ENCODE measurements at places on chromosomes 3 and 15.

- no peak for DNase-seq
Measured at GRCh38 chr3:174945951-174946350, 86.8 kb downstream of the NAALADL2 start.

DNA sequence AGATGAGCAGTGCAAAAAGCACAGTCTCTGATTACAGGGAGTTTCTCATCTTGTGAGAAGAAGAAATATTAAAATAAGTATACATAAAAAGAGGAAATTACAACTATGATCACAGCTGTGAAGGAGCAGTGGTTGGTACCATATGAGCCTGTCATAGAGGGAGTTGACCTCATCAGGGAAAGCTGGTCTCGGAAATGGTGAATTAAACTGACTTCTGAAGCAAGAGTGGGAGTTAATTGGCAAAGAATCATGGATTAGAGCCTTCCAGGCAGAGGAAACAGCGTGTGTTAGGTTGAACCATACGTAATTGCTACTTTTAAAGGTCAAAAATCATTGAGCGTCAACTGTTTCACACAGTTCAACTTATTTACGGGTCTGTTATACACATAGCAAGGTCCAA lies 539.1 kb downstream of the EDEM1 start:
- no peak for DNase-seq

GRCh38 chr3:33941804-33942203 lies 143.4 kb downstream of the PDCD6IP start:
- no peak for DNase-seq

GRCh38 chr15:96053781-96054428 lies 276.6 kb upstream of the NR2F2 start:
- DNase-seq = no peak

GRCh38 chr3:58637509-58637908 lies 29.1 kb downstream of the FAM3D start:
- DNase-seq = no peak

DNA sequence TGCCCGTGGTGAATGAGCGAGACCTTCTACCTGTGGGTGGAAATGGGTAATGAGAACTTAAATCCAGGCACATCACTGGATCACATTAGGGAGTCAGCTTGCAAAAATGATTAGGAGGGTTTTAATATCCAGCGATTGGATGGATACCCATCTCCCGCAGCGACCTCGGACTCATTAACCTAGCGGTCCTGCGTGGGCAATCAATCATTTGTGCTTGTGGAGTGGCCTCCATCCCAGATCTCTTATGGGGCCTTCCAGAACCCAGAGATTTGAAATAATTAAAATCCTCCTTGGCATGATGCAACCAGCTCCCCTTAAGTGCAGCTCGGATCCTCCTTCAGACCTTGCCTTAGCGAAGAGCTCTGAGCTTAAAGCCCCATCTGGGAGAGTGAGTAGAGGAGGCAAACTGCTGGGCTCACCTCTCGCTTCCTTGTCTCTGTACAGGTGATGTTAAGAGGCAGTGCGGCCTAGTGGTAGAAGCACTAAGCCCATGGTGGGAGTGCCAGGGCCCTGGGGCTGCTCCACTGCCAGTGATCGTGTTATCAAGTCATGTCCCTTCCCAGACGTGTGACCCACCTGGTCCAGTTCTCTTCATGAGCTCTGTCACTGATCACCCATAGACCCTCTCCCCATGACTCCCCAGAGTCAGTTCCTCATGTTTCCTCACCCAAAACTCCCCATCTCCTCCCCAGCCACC lies 285.2 kb upstream of the TLE3 start:
- DNase-seq = no peak

- no peak for DNase-seq
Measured at GRCh38 chr15:68930268-68931022, at the start of gene SPESP1. TSS of gene SPESP1 (plus strand) at chr15:68930525. CDS start at chr15:68930654, 129 bp downstream.

- DNase-seq = no peak
Measured at GRCh38 chr15:39530480-39531342, 50.2 kb upstream of the THBS1 start.

DNA sequence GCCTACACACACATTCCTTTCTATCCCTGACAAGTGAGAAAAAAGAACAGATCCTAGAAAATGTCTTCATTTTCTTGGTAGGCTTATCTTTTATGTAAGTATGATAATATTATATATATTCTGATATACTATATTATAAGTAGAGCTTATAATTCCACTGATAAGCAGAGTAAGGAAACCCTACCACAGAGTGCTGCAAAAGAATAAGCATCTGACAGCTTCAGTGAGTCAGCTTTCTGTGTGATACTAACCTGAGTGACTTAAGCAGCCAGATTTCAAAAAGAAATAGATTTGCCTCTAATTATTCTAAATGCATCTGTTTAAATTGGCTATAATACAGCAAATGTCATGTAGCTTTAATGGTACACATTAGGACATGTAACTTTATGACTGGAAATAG lies 656.0 kb downstream of the MCTP2 start:
- no peak for DNase-seq

- no peak for DNase-seq
Measured at GRCh38 chr3:14614862-14615261, 36.7 kb upstream of the CCDC174 start.

DNA sequence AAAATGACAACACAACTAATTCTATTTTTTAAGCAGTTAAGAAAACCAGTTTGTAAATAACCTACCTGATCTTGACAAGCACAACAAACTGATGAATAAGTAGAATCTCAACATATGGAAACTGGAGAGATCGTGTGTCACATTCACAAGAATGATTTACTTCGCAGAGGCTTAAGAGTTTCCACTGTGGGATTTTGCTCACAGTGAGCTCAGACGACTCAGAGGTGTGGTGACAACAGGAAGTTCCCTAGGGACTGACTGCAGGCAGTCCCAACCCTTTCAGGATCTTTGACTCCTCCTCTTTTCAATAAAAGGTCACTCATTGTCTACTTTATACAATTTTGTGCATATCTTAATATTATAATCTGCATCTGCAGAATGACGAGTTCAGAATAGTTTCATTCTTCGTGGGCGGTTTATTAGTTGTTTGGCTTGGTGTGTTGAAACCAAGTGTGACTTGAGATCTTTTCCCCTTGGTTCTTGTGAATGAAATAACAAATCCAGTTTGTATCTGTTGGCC lies at the start of gene LIPH:
TSS of gene LIPH (minus strand) at position 231 of the 520 bp plus-strand sequence. CDS start at position 114, 117 bp downstream.
- DNase-seq = no peak

DNA sequence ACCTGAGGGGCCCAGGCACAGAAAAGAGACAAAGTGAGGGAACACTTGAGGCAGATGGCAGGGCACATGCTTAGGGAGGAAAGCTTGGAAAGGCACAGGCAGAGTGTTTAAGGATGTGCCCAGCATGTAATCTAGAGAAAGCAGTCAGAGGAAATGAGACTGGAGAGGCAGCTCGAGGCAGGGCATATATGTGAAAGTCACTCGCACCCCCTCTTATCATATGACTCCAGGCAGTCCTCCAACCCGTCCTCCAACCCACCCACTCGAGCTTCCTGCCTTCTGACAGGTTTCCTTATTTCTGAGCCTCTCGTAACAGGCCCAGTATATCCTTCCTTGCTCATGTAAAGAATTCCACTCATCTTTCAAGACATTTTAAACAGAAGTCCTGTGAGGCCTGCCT lies 294.0 kb downstream of the SOX2 start:
- no peak for DNase-seq

- no peak for DNase-seq
Measured at GRCh38 chr3:13011573-13012220, 61.5 kb downstream of the IQSEC1 start.

DNA sequence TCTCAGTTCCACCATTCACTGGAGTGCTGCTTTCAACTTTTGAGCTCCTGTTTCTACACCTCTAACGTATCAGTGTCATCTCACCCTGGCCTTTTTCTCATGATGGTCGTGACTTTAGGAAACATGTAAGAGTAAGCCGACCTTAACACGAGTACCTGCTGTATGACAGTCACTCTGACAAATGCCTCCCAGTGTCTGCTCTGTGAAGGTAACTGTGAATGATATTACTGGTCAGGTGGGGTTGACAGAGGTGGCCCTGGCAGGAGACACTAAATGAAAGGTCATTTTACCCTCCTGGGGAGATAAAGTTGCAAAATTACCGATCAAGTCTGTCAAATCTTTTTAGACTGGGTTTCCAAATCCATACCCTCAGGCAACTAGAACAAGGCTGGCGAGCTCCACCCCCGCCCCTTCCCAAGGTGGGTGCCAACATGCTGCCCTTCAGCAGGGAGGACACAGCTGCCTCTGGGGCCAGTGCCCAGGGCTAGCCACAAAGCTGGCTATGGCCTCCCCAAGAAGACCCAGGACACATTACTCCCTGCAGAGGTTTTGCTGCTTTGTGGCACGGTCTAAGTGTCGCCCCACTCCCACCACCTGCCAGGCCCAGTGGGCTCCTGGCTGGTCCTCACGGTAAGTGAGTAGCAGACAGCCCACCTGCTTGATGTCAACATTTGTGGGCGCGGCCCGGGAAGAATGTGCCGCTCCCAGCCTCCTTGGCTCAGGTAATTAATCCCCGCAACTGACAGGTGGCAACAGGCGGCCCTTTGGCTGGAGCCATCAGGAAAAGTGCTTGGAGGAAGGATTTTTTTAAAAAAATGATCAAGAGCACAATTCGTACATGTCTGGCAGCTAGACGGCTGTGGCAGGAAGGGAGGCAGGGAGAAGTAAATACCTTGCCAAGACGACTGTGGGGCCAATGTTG lies 211.8 kb downstream of the TP63 start:
- no peak for DNase-seq

- DNase-seq = no peak
Measured at GRCh38 chr3:152607179-152607578, 227.8 kb upstream of the P2RY1 start.

DNA sequence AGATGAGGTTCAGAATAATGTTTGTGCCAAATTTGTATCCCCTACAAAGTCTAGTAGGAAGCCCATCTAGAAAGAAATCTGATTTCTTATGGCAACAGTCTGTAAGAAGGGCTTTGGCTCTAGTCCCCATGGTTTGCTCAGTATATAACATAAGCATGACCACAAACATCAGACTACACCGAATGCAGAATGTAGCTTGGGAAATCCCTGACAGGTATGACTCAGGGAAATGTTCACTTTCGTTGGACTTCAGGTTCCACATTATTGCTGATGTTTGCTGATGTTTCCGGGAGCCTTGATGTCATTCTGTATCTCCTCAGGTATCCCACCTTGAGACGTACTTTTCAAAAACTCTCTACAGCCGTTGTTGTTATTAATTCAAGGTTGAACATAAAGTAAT lies 304.4 kb upstream of the TGFBR2 start:
- DNase-seq = no peak

GRCh38 chr3:110456438-110457138 lies 615.0 kb upstream of the NECTIN3 start:
- DNase-seq = no peak

DNA sequence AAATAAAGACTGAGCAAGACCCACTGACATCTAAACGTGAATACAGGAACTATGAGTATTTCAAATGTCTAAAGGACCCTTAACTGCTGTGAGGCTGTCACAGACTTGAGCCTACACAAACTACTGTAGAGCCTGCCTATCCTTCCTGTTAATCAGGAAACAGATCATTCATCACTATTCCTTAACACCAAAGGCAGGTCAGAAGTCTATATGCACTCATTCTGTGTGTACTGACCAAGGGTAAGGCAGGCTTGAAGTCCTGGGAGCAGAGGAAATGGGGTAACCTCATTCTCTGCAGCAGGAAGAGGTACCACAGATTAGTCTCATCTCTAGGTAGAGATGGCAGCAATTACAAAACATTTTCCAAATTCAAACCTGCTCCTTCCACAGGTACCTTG lies 30.7 kb downstream of the NPTN start:
- DNase-seq = no peak
